HCT116 (cell line): ENCODE measurements at places on chromosomes 2 and 18. TPM values are rescaled to one million over a fixed set of nuclear protein-coding genes. Genes with fewer than 3 reads are reported as not detected.

- H3K27me3 ChIP-seq: peaks cover 77% of the 10 kb centered on the region
- no peak overlapping the region for H3K27ac ChIP-seq
- no peaks in the 10 kb centered on the region for H3K36me3 ChIP-seq
- no peak for DNase-seq
- no peaks in the 10 kb centered on the region for H3K4me1 ChIP-seq
- no peak overlapping the region for H3K4me3 ChIP-seq
These were observed 18.3 kb downstream of the FIGN start for GRCh38 chr2:163717515-163717914.

DNA sequence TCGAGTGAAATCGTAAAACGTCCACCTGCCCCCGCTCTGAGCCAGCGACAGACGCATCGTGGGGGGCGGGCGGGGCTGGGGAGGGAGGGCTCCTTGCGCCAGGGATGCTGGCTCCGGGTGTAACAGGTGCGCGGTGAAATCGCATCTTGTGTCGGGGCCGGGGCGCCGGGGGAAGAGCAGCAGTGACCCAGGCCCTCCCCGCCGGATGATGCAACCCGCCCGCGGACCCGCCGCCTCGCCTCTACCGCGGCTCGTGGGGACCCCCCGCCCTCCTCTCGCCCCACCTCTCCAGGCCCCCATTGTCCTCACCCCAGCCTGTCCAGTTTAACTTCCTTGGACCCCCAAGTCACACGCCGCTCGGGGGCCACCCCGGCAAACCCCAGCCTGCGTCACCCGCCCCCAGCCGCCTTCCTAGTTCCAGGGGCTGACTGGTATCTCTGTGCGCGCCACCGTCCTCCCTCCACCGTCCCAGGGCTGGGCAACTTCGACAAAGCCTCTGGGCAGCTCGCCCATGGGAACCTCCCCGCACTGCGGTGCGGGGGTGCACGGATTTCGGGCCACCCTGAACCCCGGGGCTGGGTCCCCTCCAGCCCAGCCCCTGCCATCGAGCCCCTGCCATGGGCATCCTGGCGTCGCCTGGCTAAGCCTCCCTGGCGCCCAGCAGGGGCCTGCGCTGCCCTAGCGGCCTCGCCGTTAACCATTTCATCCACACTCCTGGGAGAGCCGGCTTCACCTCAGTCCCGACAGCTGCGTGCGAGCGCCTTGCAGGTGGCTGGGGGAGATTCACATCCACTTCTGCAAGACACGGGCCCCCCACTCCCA is 799 bp upstream of the KIF1A start:
- no peaks in the 10 kb centered on the region for H3K27me3 ChIP-seq
- no peak overlapping the region for H3K27ac ChIP-seq
- H3K36me3 ChIP-seq: no peaks in the 10 kb centered on the region
- no peak for DNase-seq
- H3K4me1 ChIP-seq: no peaks in the 10 kb centered on the region

DNA sequence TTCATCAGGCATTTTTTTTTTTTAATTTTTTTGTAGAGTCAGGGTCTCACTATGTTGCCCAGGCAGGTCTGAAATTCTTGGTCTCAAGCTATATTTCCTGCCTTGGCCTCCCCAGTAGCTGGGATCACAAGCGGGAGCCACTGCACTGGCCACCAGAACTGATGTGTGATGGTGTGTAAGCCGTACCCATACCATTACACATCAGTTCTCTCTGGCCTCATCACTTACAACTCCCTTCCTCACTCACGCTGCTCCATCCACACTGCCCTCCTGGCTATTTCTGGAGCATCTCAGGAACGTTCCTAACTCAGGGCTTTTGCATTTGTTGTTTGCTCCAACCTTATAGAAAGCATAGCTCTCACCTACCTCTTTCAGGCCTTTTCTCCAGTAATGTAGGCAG is 834.5 kb upstream of the ID2 start:
- H3K4me3 ChIP-seq: no peak overlapping the region
- no peak for DNase-seq
- no peaks in the 10 kb centered on the region; the same call in none of the 2 replicates for H3K4me1 ChIP-seq
- peaks cover 26% of the 10 kb centered on the region for H3K27me3 ChIP-seq
- H3K27ac ChIP-seq: no peak overlapping the region

DNA sequence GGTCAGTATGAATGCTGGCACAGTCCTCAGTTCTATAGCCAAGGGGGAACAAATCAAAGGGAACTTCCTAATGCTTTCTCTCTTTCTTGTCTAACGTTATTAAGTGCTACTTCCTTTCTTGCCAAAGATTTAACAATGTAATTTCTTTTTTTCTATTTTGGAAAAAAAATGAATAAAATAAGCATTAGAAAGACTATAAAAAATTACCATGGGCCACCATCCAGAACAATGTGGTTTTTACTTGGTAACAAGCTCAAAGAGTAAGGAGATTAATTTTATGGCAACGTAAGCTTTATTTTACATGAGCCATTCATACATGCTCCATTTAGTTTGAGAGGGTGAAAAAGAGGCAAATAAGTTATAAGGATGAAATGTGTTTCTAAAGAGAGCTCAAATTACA is 40.1 kb downstream of the SERPINE2 start:
- H3K27ac ChIP-seq: no peak overlapping the region
- H3K36me3 ChIP-seq: no peaks in the 10 kb centered on the region
- no peak overlapping the region for H3K4me3 ChIP-seq
- H3K27me3 ChIP-seq: no peaks in the 10 kb centered on the region
- DNase-seq: no peak
- no peaks in the 10 kb centered on the region for H3K4me1 ChIP-seq

- DNase-seq: no peak
- H3K27me3 ChIP-seq: no peaks in the 10 kb centered on the region
- peaks cover 25% of the 10 kb centered on the region for H3K4me1 ChIP-seq
- no peaks in the 10 kb centered on the region for H3K36me3 ChIP-seq
- H3K4me3 ChIP-seq: no peak overlapping the region
These were observed 46.2 kb upstream of the ITGAV start for GRCh38 chr2:186543561-186544131.

- H3K27ac ChIP-seq: no peak overlapping the region
- H3K36me3 ChIP-seq: no peaks in the 10 kb centered on the region
- DNase-seq: no peak
- no peaks in the 10 kb centered on the region for H3K27me3 ChIP-seq
These were observed 3.0 kb downstream of the ACVR2A start for GRCh38 chr2:147847746-147848391.

GRCh38 chr2:109238580-109238979 is 109.6 kb downstream of the SH3RF3 start:
- H3K4me1 ChIP-seq: peaks cover 8% of the 10 kb centered on the region; the same call in 1 of the 2 replicates
- DNase-seq: no peak
- no peak overlapping the region for H3K4me3 ChIP-seq
- 0 out of 2 replicates have a peak, but pooled peaks cover 4% of the 10 kb centered on the region for H3K27me3 ChIP-seq
- no peak overlapping the region for H3K27ac ChIP-seq

GRCh38 chr2:62234755-62235655 is 39.1 kb downstream of the B3GNT2 start:
- no peak overlapping the region for H3K4me3 ChIP-seq
- no peaks in the 10 kb centered on the region for H3K4me1 ChIP-seq
- H3K36me3 ChIP-seq: no peaks in the 10 kb centered on the region
- DNase-seq: no peak

DNA sequence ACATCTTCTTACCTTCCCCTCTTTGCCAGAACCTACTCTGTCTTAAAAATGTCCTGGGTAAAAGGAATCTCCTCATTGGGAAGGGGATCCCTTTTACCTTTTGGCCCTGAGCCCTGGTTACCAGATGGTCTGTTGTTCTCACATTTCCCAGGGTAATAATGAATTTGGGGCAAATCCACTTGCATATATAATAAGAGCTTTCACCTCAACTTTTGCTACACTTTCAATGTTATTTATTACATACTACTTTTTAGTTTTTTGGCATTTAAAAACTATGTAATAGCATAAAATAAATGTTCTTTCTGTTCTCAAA is 15.0 kb downstream of the CERS6 start:
- H3K36me3 ChIP-seq: no peaks in the 10 kb centered on the region
- no peaks in the 10 kb centered on the region for H3K4me1 ChIP-seq
- DNase-seq: no peak
- H3K27ac ChIP-seq: no peak overlapping the region

DNA sequence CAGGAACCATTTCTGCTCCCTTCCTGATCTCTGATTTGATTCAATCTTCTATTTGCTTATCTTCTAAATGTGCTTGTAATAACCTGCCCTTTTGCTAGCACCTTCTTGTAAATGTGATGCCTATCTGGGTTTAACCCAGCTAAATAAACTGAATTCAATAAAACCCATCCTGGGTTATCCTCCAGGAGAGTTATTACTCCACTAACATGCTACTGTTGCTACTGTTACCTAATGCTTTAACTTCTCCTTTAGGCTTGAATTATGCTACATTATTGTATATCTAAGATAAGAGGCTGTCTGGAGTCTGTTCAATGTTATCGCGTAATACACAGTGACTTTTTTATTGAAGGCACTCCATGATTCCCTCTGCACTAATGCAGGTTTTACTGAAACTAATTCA is 206.5 kb upstream of the CTAGE1 start:
- no peak for DNase-seq
- H3K27ac ChIP-seq: no peak overlapping the region
- H3K36me3 ChIP-seq: no peaks in the 10 kb centered on the region
- H3K4me1 ChIP-seq: no peaks in the 10 kb centered on the region
- no peak overlapping the region for H3K4me3 ChIP-seq

DNA sequence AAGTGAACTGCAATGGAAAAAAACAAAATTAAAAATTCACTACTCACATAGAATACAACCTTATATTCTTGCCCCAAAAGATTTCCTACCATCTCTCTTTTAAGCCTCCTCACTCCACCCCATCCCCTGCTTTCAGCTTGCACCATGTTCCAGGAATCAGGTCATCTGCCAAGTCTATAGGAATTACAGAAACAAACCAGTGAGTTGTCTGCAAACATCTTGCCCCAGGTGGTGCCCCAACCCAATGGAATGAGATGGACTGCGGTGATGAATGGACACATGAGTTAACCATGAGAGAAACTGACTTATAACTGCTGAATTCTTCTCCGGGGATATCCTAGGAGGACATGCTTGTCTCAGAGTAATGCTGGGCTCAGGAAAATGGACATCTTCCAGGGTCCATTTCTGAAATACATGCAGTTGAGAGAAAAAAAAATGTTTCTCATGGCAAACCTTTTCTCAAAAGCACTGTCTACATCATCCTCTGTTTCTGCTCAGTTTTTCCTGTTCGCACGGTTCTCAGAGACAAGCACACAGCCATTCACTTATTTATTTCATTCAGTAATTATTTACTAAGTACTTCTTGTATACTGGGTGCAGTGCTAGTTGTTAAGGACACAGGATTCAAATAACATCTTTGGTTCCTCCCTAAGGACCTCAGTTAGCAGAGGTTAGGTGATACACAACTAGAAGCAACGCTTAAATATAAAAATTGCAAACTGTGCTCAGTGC is 350.0 kb downstream of the RND3 start:
- H3K4me3 ChIP-seq: no peak overlapping the region
- no peak for DNase-seq
- peaks cover 9% of the 10 kb centered on the region for H3K4me1 ChIP-seq
- no peaks in the 10 kb centered on the region for H3K27me3 ChIP-seq
- no peaks in the 10 kb centered on the region for H3K36me3 ChIP-seq

DNA sequence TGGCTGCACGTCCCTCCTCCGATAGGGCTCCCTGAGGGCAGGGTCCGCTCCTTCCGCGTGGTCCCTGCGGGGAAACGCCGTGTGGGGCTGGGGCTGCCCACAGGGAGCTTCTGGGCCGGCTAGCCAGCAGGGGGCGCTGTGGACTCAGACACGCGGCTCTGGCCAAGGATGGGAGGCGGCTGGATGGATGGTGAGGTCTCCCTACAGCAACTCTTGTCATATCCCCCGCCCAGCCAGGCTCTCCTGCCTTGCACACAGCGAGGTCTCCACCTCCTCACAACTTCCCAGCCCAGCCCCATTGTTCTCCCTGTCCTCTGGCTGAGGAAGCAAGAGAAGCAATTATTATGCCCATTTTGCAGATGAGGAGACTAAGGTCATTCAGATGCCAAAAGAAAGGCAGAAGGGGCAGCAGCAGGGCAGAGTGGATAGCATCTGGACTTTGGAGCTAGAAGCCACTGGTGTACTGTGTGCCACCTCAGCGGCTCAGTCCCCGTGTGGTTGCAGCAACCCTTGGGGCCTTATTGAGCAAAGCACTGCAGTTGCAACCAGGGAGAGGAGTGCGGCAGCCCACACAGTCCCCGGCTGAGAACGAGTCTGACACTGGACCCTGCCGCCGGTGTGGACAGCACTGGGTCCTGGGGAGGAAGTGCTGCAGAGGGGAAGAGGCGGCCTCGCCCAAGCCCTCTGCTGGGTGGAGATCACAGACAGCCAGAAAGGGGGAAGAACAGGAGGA is 99.0 kb downstream of the ZFP36L2 start:
- H3K4me1 ChIP-seq: peaks cover 20% of the 10 kb centered on the region
- H3K36me3 ChIP-seq: no peaks in the 10 kb centered on the region
- DNase-seq: peak; percentile 33
- H3K27ac ChIP-seq: no peak overlapping the region
- no peak overlapping the region for H3K4me3 ChIP-seq

DNA sequence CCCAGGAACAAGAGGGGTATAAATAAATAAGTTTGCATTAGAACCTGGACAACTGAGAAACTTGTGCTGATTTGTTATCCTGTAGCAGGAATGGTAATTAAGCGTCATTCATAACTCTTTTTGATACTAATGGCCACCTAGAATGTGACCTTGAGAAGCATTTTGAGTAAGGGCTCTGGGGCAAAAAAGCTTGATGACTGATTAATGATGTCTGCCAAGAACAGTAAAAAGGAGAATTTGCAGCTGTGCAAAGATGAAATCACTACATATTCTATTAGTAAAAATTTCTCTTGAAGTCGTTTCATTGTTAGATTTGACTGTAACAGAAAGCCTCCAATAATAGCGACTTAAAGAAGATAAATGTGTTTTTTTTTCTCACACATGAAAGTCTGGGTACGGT is 157.7 kb downstream of the PRKCE start:
- peaks cover 20% of the 10 kb centered on the region; the same call in 1 of the 2 replicates for H3K4me1 ChIP-seq
- H3K27ac ChIP-seq: no peak overlapping the region
- no peaks in the 10 kb centered on the region for H3K27me3 ChIP-seq
- no peak overlapping the region for H3K4me3 ChIP-seq

Gene HADHB
- 65.5 TPM for total RNA-seq

Gene MAP2
- 7.4 TPM for total RNA-seq

Gene GRP
- total RNA-seq: not detected

Gene SIX2
- 0.54 TPM for total RNA-seq

Gene APCDD1
- not detected for total RNA-seq

Gene SLC40A1
- total RNA-seq: 1.5 TPM

Gene IL37
- total RNA-seq: not detected

Gene DQX1
- total RNA-seq: 0.98 TPM

Gene NPPC
- 0.52 TPM for total RNA-seq

Gene OTOF
- 0.10 TPM for total RNA-seq

Gene HES6
- total RNA-seq: 47.8 TPM

Gene IL1B
- not detected for total RNA-seq

Gene SLC9A2
- total RNA-seq: 1.4 TPM

Gene OXER1
- not detected for total RNA-seq
